ENCODE measurements at places on chromosomes 5 and 9.

DNA sequence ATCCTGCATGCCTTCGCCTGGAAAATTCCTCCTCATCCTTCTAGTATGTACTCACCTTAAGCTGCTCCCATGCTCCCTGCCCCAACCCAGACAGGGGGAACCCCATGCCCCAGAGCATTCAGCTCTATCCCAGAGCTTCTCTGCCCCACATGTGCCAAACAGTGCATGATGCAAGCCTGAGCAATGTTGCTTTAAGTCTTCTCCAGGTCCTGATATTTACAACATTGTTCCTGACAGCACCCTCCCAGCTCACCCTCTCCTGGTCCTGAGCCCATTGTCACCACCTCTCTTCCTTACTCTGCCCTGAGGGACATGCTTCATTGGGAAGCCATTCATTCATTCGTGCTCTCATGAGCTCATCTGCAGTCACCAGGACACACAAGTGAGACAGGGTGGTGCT is 23.4 kb upstream of the BARX1 start:
- DNase-seq, result no peak

DNA sequence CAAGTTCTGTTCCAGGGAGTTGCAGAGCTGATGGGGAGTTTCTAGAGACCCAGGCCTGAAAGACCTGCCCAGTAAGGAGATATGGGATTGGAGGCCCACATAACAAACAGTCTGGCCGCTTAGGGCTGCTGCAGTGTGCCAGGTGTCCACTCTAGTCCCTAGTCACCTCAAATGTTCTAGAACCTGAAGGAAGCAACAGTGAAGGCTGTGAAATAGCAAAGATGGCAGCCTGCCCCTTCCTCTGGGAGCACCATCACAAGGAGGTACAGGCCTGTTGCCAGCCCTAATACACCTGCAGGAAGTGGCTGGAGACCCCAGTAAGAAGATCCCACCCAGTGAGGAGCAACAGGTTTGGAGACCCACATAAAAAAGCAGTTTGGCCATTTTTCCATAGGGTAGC is 783.8 kb upstream of the EDIL3 start:
- no peak for DNase-seq

DNA sequence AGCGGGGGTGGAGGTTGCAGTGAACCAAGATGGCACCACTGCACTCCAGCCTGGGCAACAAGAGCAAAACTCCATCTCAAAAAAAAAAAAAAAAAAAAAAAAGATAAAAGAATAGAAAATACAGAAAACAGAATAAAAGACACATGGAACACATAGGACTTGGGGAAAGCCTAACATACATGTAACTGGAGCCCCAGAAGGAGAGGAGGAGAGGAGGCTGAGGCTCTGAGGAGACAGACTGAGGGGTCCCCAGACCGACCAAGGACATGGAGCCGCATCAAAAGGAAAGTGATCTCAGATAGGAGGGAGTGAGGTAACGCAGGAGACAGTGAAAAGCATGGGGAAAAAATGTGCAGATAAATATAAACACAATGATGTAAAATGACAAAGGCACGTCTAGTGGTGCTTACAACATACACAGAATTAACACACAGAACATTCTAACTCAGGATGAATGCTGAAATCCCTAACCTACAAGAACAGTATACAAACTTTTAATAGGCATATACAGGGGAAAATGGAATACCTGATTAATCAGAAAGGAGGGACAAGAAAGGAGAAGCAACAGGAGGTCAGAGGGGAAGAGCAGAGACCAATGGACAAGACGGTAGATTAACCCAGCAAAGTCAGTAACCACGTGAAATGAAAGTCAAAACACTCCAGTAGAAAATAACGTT is 65.2 kb upstream of the UBAC1 start:
- no peak for DNase-seq

DNA sequence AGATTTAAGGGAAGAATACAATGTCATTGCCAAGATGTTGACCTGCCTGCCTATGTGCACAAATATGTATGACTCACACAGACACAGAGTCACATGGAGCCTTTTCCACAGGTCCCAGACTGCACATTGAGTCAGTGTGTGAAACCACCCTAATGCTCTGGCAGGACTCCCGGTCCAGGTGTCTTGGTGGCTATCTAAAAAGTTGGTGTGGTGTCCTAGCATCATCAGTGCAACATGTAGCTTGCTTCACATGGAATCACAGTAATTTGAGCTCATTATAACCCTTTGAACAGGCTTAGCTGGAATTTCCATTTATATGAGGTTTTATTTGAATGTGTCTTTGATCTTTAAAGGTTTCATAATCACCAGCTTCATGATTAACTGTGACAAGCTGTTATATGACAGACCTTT is 10.7 kb downstream of the IFNA5 start:
- no peak for DNase-seq

DNA sequence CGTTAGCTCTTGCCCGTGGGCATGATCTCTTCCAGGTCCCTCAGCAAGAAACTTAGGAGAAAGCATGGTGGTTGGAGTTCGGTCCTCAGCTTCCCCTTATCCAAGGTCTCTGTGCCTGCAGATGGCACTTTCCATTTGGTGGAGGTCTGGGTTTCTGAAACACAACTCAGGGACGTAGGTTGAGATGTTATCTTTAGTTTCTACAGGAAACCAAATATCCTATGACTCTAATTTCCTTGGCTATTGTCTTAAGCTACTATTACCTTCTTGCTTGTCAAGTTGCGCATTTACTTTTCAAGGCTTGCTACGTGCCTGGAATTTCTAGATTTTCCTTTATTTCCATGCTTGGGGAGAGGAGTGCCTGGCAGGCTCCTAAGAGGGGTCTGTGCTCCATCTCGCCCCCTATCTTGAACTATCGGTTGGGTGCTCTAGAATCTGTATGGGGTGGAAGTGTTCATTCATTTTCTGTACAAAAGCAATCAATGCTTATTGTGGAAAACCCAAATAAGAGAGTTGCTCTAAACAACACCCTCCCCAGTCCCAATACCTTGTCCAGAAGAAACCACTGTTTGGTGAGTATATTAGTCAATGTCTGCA is 32.9 kb upstream of the KCNIP1 start:
- DNase-seq, result no peak

DNA sequence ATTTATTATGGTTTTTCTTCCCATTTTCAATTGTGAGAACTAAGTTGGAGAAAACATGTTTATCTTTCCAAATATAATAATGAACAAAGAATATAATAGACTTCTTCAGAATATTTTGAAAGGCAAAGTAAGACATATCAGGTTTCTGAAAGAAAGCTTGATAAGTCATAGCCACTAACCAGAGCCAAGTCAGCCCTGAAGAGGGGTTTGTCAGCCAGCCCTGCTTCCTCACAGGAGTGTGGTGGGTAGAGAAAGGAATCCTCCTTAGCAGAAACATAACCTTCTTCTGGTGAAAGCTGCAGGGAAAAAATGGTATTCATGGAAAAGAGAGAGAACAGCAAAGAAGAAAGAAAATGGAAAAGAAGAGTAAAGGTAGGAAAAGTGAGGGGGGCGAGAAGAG is 93.4 kb downstream of the MPDZ start:
- DNase-seq, result no peak

GRCh38 chr5:179421144-179421901 is 76.1 kb upstream of the ADAMTS2 start:
- DNase-seq, result no peak

DNA sequence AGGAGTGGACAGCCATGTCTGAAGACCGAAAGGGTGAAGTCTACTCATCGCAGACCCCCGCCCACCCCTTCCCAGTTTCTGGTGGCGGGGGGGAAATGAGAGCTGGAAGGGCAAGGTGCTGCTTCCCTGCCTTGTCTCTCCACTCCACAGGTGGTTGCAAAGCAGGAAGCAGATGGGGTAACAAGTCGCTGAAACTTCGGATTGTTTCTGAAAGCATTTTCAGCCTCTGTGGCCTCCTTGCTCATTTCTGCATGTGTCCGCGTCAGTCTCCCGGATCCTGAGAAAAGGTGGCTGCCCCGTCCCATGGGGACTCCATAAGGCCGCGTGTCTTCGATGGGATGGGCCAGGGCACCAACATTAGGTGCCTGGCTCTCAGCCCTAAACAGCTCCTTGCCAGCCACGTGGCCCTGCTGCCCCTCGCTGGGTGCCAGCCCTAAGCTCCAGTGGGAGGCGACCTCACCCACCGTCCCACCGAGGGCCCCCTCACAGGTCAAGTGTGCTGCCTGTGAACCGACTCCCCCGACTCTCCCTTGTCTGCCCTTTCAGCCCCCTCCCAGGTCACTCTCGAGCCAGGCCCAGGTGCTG is 971 bp downstream of the PHYKPL start:
- no peak for DNase-seq

DNA sequence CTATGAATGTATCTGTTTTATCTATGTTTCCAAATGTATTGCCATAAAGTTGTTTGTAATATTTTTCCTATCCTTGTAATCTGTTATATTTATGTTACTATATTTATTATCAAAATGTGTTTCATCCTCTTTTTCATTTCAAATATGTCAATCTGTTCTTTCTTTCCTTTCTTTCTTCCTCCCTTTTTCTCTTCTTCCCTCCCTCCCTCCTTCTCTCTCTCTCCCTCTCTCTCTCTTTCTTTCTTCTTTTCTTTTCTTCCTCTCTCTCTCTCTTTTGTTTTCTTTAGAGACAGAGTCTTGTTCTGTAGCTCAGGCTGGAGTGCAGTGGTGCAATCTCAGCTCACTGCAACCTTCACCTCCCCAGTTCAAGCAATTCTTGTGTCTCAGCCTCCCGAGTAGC is 91.3 kb downstream of the GTF3C4 start:
- no peak for DNase-seq

- DNase-seq, result no peak
Measured at GRCh38 chr5:74786851-74787250, 19.8 kb downstream of the NSA2 start.

GRCh38 chr5:78972654-78973428 is 12.3 kb downstream of the ARSB start:
- no peak for DNase-seq

Measured in GM04503 (cell line).